ENCODE measurements at places on chromosomes 7 and 10.
A peak's percentile ranks its signal among the peaks of the same experiment; 100 is the strongest.

DNA sequence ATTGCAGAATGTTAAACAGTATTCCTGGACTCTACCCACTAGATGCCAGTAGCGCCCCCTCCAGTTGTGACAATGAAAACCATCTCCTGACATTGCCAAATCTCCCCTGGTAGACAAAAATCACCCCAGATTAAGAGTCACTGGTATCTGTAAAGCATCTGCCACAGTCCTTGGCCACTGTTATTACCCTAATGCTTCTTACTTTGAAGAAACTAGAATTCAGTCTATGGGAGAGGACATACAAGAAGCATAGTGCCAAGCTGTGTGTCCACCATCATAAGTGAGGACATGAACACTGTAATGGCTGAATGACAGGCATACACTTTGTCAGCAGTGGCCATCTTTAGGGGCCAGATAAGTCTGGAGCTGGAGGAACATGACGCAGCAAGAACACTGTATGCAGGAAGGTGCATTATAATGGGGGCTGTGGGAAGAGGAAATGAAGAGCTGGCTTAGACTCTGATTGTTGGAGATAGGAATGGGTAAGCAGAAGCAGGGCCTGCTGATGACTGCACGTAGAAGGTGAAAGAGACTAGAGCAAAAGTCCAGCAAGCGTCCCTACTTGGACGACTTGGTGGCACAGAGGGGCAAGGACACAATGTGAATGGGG is 32.5 kb downstream of the CBX3 start:
- DNase-seq = no peak

DNA sequence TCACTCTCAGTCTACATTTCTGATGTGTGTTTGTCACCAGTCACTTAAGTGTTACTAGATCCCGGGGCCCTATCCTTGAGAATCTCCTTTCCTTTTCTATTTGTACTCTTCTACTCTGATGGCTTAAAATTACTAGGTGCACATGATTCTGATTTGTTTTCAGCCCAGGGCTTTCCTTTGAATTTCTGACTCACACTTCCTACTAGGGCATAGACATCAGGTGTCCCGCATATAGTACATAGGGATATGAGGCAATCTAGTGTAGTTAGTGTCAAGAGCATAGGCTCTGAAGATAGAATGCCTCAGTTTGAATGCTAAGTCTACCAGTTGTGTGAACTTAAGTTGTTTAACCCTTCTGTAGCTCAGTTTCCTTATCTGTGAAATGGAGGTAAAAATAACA is 49.4 kb upstream of the LRRN3 start:
- DNase-seq = no peak

- no peak for DNase-seq
Observed at GRCh38 chr7:92598310-92598981, 8.3 kb upstream of the FAM133B start.

- peak; percentile 56 for DNase-seq
Observed at GRCh38 chr10:26621889-26622711, 75.4 kb upstream of the PDSS1 start.

- no peak for DNase-seq
Observed at GRCh38 chr10:4016214-4016740, 231.3 kb upstream of the KLF6 start.

- DNase-seq = no peak
Observed at GRCh38 chr7:6242561-6242960, 29.9 kb downstream of the CYTH3 start.

- no peak for DNase-seq
Observed at GRCh38 chr10:21174715-21175495, 277.8 kb upstream of the NEBL start.

DNA sequence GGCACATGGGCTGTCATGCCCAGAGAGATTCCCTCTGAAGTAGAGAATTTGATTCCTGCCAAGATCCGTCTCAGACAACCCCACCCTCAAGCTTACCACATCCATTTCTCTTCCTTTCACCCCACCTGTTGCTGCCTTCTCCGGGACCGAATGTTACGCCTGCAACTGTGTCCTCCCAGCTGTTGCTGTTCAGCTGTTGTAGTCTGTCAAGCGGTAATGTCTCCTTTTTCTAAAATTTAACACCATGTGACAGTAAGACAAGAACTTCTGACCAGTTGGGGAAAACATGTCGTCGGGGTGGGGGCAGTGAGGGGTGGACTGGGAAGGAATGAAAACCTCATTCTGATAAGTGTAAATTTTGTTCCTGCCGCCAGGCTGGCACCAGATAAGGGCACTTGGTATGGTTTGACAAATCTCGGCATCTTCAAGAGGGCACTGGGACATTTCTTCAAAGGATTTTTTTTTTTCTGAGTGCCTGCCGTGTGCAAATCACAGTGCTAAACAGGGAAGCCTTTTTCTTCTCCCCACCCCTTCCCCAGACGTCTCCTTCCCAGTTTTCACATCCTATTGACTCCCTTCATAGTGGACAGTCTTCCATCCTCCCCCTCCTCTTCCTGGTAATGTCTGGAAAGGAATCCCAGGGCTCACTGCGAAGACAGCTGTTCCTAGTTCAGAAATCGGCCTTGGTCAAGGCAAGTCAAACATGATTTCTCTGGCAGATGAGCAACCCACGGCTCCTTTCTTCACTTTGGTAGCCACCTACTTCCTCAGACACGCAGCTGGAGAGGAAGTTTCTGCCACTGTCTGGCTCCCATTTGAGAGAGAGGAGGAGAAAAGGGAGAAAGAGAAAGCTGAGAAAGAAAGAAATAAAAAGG is 5.0 kb upstream of the CELF2 start:
- DNase-seq = no peak

DNA sequence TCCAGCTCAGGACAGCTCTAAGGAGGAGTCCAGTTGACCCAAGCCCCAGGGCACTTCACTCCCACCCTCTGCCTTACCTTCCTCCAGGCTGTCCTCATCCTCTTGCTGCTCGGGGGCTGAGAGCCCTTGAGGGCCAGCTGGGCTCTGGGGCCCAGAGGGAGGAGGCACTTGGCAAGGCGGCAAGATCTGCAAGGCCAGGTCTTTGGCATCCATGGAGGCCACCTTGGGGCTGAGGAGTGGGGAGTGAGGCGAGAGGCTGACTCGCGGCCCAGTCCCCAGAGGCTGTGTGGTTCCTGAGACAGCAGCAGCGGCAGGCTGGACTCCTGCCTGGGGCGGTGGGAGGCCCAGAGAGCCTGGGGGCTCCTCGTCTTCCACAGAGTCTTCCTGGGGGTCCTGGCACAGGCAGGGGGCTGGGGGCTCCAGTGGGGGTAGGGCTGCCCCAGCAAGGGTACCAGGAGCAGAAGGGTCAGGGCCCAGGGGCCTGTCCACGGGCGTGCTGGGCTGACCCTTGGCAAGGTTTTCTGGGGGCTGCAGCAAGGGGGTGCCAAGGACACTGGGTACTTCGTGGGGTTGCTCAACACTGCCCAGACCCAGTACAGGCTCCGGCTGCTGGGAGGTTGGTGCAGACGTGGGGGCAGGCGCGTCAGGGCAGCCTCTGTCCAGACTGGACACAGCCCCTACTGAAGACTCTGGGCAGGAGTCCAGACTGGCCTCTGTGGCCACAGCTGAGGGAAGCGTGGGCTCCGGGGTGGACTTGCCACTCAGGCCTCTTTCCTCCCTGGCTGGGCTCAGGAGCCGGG is 6.5 kb downstream of the NACAD start:
- DNase-seq = no peak

GRCh38 chr10:42532996-42533395 is 105.4 kb downstream of the ZNF33B start:
- DNase-seq = no peak
